ENCODE measurements at places on chromosomes 16 and 17.

DNA sequence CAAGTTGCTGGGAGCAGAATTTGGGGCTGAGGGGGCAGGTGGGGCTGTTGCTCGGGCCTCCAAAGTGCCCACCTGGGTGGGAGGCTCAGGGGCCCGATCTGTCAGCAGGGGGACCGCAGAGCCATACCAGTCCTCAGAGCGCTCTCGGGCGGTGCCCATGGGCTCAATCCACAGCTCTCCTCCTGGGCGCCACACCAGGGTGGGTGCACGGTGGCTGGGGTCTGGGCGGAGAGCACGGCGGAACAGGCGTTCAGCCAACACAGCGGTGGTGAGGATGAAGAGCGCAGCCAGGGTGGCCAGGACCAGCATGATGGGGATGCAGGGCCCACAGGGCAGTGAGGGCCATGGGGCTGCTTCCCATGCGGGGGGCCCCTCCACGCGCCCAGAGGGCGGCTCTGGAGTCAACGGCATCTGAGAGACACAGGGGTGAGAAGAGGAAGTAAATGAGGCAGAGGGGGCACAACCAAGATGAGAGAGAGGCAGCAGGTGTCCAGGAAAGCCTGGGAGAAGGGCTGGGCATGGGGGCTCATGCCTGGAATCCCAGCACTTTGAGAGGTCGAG lies 1.2 kb downstream of the C16orf54 start:
- no peak for DNase-seq

DNA sequence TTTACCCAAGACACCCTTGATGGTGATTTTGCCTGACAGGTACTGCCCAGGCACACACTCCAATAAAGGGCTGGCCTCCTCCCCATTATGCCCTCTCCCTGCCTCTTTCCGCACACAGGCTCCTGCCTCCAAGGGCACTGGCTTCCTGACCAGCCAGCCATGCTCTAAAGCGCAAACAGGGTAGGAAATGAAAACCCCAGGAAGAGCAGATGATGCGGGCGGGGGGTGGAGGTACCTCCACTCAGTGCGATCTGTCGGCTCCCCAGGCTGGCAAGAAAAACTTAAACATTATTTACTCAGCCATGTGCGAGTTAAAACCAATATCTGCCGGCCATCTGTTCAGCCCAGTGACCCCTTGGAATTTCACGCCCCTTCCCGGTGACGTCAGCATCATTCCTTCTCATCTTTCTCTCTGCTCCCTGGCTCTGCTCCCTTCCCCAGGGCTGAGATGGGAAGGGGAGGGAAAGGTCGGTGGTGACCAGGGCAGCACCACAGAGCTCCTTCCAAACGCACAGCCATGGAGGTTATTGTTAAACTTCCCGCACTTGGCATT lies 262.5 kb downstream of the CBLN1 start:
- no peak for DNase-seq

- DNase-seq, result no peak
These were observed 1.5 kb upstream of the MARF1 start for GRCh38 chr16:15644267-15644961.

GRCh38 chr17:4438162-4438944 lies 4.6 kb downstream of the SPNS3 start:
- DNase-seq, result no peak

DNA sequence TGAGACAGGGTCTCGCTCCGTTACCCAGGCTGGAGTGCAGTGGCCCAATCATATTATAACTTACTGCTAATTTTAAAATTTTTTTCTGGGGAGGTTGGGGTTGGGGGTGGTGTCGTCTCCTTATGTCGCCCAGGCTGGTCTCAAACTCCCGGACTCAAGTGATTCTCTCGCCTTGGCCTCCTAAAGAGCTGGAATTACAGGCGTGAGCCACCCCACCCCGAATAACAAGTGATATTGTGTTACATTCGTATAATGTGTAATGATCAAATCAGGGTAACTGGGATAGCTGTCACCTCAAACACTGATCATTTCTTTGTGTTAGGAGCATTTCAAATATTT lies 16.2 kb upstream of the KPNA2 start:
- DNase-seq, result no peak

GRCh38 chr16:57091975-57092785 lies at the start of gene CPNE2:
Gene CPNE2 (plus strand): TSS chr16:57092583. CDS start chr16:57110743, 18,160 bp downstream.
- no peak for DNase-seq

- no peak for DNase-seq
These were observed 11.8 kb upstream of the ITGAE start for GRCh38 chr17:3812771-3813170.

DNA sequence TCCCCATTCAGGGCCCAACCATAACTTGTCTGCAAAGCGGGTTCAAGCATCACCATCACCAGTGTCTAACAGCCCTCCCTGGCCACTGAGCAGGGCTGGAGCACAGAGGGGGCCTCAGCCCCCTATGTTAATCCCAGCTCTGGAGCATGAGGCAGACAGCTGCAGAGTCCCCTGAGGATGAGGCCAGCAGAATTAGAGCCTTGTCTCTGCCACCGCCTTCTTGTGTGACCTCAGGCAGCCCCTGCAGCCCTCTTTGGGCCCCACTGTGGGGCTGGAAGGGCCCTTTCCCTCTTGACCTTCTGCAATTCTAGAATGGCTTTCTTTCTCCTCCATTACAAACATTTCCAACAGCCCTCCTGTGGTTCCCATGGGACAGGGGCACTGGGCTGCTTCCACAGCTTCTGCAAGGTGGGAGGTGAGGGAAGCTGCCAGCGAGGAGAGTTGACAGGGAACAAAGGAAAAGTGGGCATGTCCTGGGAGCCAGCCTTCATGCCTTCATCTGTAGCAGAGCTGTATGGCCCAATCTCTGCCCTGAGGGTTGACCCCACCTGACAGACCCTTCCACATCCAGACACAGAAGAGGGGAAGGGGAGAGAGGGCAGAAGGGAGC lies 65.7 kb downstream of the TMEM132E start:
- DNase-seq, result no peak

DNA sequence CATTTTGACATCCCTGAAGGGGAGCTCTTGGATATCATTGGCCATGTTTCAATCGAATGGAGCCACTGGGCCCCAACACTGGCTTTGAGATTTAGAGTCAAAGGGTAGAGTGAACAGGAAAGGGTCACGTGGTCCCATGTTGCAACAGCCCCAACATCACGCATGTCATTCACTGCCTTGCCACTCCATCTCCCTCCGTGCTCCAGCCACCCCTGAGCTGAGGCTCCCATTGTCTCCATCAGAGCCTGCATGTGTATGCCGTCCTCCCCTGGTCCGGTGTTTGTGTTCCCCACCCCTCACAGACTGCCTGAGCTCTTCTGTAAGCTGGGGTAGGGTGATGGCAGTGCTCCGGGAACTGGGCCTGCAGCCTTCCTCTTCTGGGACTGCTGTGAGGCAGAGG lies 12.1 kb downstream of the NFE2L1 start:
- no peak for DNase-seq

DNA sequence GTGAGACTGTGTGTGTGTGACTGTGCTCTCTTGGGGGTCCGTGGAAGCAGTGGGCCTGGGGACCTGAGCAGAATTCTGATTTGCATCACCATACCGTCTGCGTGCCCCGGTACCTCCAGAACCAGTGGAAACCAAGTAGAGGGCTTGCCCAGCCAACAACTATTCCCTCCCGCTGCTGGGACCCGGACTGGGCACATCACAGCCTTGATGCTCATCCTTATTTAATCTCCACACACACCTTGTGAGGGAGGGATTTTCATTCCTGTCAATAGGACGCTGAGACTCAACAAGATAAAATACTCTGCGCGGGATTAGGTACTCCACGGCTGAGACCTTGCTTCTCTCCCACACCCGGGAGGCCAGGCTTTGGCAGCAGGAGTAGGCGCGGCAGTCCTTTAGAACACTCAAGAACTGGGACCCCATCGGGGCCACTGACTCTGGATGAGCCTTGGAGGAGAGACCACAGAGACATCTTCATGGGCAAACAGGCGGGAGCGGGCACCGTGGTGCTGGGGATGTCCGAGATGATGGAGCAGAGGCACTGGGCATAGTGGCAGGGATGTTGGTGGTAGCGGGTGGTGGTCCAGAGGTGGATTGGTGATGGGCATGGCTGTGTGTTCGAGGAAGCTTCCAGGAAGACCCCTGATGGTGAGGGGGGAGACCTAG lies 208.0 kb downstream of the NTN1 start:
- no peak for DNase-seq

- no peak for DNase-seq
These were observed 27.0 kb upstream of the MPRIP start for GRCh38 chr17:17015230-17015629.

DNA sequence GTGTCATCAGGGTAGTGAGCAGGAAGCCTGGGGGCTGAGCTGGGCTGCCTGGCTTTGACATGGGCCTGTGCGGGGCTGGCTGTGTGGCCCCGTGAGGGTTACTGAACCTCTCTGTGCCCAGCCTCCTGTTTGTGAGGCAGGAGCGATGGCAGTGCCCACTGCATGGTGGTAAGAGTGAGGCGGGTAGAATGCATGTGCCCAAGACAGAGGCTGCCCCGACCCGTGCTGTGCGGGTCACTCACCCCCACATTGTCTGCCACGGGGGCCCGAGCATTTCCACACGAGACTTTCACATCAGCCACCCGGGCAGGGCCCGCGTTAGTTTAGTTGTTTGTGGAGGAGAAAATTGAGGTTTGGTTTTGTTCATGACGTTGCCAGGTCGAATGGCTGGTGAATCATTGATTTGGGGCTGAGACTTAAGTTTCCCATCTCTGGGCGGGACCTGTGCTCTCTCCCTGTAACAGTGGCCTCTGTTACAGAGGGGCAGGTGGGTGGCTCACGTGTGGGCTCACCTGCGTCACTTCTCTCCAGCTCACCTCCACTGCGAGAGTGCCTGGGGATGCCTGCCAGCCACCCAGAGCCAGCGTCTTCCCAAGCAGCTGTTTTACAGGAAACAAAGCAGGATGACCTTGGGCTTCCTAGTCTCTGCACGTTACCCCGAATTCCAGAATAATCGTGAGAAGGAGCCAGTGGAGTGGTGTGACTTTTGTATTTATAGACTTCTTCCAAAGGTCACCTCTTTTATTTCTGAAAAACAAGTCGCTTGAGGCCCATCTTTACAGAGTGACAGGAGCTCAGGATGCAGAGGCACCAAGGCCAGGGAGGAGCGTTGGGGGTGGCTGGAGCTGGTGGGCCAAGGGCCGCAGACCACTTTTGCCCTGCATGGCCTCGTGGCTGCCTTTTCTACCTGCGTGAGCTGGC lies 150.6 kb downstream of the RPTOR start:
- no peak for DNase-seq

All from activated CD4-positive, CD25-positive, alpha-beta regulatory T cell treated with anti-CD3 and anti-CD28 coated beads, Interleukin-2, amount 50 U/mL, for 72 hours (primary cell).